ENCODE measurements at places on chromosomes 1 and 21. TPM values are rescaled to one million over a fixed set of nuclear protein-coding genes. Genes with fewer than 3 reads are reported as not detected.

Gene KCNJ10
- polyA plus RNA-seq = 0.52 TPM

Gene LGR6
- polyA plus RNA-seq = 0.36 TPM

GRCh38 chr1:8121261-8122159 lies 95.4 kb upstream of the ERRFI1 start:
- DNase-seq = peak; percentile 63

GRCh38 chr1:5975133-5975880 lies 16.9 kb downstream of the NPHP4 start:
- peak; percentile 53 for DNase-seq

DNA sequence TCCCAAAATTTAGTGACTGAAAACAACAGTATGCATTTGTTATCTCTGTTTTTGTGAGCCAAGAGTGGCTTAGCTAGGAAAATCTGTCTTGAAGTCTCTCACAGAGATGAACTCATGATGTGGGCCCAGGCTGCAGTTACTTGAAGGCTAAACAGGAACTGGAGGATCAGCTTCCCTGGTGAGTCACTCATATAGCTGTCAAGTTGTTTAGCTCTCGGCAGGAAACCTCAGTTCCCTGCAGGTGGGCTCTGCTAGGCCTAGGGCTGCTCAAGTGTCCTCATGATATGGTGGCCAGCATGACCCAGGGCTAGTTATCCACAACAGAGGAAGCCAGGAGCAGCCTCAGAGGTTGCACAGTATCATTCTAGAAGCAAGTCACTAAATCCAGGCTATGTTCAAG lies 30.2 kb upstream of the DDX59 start:
- no peak for DNase-seq

GRCh38 chr21:23014021-23014420 lies 2015.8 kb downstream of the NCAM2 start:
- DNase-seq = no peak

DNA sequence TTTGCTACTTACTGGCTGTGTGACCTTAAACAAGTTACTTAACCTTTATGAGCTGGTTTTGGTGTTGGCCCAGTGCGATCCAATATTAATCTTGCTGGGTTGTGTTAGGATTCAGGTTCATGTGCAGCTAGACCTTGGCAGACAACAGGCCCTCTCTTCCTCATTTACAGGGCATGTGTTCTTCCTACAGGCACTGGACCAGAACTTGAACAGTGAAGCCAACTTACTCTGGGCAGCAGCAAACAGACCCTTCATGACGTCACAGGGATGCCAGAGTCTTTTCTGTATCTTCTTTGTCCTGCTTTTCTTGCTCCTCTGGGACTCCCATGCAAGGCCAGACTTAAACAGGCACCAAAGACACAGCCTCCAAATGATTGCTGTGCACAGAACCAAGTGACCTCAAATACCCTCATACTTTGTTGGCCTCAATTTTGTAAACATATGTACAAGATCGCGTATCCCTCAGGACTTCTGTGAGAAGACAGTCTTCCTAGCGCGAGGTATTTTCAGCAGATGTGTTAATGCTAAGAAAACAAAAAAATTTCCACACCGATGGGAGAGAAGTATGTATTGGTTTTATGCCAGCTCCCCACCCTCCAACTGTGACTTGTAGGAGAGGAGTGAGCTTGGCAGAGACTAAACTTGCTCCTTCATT lies 73.7 kb downstream of the URB2 start:
- no peak for DNase-seq

DNA sequence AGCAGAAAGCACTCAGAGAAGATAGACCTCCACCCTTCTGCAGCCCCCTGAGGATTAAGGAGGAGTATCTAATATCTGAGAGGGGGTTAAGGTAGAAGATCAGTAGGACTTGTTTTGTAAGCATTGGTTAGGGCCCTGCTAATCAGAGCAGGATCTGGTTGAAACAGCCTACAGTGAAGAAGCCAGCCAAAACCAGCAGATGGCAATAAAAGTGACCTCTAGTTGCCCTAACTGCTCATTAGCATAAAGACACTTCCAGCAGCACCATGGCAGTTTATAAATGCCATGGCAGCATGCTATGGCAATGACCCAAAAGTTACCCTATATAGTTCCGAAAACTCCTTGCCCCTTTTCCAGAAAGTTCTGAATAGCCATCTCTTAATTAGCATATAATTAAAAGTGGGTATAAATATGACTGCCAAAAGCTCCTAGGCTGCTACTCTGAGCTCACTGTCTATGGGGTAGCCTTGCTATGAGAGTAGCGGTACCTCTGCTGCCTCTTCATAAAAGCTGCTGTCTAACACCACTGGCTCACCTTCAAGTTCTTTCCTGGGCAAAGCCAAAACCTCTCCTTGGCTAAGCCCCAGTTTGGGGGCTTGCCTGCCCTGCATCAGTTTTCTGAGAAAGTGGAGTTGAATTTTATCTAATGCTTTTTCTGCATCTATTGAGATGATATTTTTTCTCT lies 254.2 kb downstream of the PAPPA2 start:
- DNase-seq = no peak

Measured in large intestine (tissue), 12 donors.